ENCODE measurements at places on chromosomes 5 and 9.
A peak's percentile ranks its signal among the peaks of the same experiment; 100 is the strongest.

GRCh38 chr5:135430135-135430437 lies 17.1 kb downstream of the DCANP1 start:
- DNase-seq, result no peak
- H3K4me1 ChIP-seq, result peaks cover 9% of the 10 kb centered on the region
- H3K36me3 ChIP-seq, result no peaks in the 10 kb centered on the region
- H3K27ac ChIP-seq, result no peak overlapping the region

DNA sequence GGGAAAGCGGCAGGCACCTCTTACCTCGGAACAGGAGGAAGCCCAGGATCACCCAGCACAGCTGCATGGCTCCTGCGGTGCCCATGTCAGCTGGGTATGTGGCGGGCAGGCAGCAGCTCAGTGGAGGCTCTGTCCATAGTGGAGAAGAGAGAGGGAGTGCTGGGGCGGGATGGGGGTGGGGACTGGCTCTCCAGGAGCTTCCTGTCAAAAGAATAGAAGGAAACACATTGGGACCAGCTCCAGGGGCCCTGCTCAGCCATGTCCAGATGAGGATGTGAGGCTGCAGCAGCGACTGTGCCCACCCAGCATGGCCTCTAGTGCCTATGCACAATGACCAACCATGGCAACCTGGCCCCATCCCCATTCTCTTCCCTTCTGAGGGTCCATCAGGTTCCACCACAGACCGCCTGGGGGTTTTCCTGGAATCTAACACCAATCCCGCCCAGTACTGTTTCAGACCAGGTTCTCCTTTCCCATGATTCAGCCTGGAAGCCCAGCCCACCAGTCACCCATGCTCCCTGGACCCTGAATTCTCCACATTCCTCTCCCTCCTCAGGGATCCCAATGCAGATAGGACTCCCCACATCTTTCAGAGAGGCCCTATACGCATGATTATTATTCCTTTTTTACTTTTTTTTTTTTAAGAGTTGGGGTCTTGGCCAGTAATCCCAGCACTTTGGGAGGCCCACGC lies at the start of gene ECSCR:
ECSCR (minus strand) TSS at position 158 of the 691 bp plus-strand sequence; CDS start at position 85, 73 bp downstream.
- H3K27ac ChIP-seq, result no peak within 1 kb of the TSS
- H3K36me3 ChIP-seq, result no peaks in the 10 kb centered on the region
- DNase-seq, result no peak
- no peaks in the 10 kb centered on the region for H3K27me3 ChIP-seq
- peaks cover 17% of the 10 kb centered on the region for H3K4me1 ChIP-seq
- no peak within 1 kb of the TSS for H3K4me3 ChIP-seq

DNA sequence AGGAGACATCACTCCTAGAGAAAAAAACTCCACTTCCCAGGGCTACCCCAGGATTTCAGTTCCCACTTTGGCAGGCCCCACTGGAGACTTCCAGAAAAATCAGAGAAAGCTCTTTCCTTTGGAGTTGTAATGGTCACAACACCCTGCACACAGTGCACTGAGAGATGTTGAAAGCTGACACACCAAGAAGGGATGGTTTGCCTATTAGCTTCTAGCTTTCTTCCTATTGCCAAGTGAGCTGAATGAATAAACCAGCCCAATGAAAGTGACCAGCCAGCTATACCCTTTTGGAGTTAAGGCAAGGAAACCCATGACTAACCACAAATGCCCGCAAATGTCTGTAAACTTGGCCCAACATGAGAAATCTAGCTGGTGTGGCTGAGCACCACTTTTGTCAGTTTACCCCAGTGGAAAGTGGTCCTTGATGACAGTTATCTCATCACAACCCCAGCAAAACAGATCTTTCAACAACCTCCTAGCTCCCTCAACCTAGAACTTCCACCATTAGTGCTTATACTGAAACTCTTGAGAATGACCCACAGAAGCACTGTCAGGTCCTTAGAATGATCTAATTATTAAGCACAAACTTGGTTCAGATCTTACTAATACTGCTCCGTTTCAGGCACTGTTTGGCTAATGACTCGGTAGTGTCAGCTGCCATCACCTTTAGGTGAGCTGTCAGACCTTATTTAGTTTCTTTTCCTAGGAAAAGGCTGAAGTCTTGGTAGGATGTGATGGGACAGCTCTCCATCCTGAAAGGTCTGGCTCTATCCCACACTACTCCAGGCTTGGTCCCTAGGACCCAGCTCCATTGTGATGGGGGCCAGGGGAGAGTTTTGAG lies 11.2 kb downstream of the IRF1 start:
- no peaks in the 10 kb centered on the region for H3K36me3 ChIP-seq
- H3K27ac ChIP-seq, result no peak overlapping the region
- no peak overlapping the region for H3K4me3 ChIP-seq
- H3K27me3 ChIP-seq, result no peaks in the 10 kb centered on the region
- DNase-seq, result no peak

- H3K4me1 ChIP-seq, result peaks cover 20% of the 10 kb centered on the region
- no peak overlapping the region for H3K4me3 ChIP-seq
- H3K27me3 ChIP-seq, result no peaks in the 10 kb centered on the region
- no peaks in the 10 kb centered on the region for H3K36me3 ChIP-seq
- no peak overlapping the region for H3K27ac ChIP-seq
Observed at GRCh38 chr9:16690205-16690604, 180.3 kb downstream of the BNC2 start.

DNA sequence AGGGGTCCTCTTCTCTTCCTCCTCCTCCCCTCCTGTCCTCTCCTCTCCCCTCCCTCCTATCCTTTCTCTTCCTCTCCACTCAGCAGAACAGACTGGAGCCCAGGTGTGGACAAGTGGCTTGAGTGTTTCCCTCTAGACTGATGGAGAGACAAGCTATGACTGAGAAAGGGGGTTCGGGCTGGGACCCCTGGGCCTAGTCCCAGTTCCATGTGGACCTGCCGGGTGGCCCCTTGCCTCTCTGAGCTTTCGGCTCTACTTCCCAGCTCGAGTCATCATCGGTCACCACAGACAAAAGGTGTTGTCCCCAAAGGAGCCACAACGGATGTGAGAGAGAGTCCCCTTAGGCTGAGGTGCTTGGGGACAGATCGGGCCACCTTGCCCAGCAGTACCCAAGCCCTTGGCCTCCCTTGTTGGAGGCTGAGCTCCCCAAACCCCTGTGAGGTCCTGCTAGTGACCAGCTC lies 3.4 kb upstream of the RXRA start:
- H3K4me3 ChIP-seq, result peak overlapping the region; percentile 84
- no peaks in the 10 kb centered on the region for H3K36me3 ChIP-seq
- DNase-seq, result no peak
- no peaks in the 10 kb centered on the region for H3K27me3 ChIP-seq

DNA sequence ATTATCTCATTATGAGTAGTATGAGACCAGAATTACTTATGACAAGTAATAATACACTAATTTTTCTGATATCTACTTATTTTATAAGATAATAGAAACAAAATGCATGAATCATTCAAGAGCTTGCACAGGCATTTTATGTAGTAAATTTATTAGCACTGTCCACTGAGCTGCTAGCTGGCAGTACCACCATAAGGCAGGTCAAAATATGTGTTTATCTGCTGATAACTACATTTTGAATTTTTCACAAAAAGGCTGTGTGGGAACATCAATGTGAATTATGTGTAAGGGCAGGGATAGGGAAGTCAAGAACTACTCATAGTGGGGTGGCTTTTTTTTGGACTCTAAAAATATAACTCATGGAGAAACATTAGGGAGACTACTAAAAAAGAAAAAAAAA lies 249.6 kb downstream of the PAPPA start:
- no peaks in the 10 kb centered on the region for H3K27me3 ChIP-seq
- H3K27ac ChIP-seq, result no peak overlapping the region
- no peak for DNase-seq

- H3K4me3 ChIP-seq, result no peak overlapping the region
- H3K36me3 ChIP-seq, result no peaks in the 10 kb centered on the region
- no peak overlapping the region for H3K27ac ChIP-seq
Observed at GRCh38 chr5:153752890-153753289, 262.4 kb downstream of the GRIA1 start.

DNA sequence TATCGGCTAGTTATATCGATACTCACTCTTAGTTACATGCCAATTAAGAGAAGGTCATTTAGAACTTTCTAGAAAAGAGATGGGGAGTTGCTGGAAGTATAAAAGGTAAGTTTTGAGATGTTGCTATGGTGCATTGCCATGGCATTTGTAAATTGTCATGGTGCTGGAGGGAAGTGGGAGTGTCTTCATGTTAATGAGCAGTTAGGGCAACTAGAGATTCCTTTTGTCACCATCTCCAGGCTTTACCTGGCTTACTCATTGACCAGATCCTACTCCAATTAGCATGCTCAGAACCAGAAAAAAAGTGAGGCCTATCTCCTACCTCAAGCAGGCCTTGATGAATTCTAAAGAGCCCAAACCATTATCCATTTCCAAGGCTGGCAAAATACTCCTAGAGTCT lies 82.8 kb downstream of the PRR16 start:
- no peak overlapping the region for H3K27ac ChIP-seq
- no peaks in the 10 kb centered on the region for H3K27me3 ChIP-seq
- peaks cover 4% of the 10 kb centered on the region for H3K4me1 ChIP-seq
- H3K36me3 ChIP-seq, result no peaks in the 10 kb centered on the region
- H3K4me3 ChIP-seq, result no peak overlapping the region
- no peak for DNase-seq

- H3K4me3 ChIP-seq, result no peak overlapping the region
- H3K27me3 ChIP-seq, result no peaks in the 10 kb centered on the region
- no peaks in the 10 kb centered on the region for H3K4me1 ChIP-seq
- H3K36me3 ChIP-seq, result no peaks in the 10 kb centered on the region
Observed at GRCh38 chr9:117823576-117823975, 119.4 kb downstream of the TLR4 start.

DNA sequence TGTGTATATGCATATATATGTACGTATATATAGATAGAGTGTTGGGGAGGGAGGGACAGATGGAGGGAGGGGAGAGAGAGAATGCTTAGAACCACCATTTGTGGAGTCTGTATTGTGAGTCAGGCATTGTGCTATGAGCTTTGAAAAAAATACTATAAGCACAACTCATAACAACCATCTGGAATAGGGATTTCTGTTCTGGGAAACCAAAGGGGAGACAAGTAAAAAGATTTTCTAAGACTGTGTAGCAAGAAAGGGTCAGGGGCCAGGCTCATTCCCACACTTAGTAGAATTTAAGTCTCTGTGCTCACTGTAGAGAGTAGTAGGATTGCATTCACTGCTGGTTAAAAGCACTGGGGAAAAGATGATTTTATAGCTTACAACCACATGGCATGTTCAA lies 202.3 kb upstream of the SGCD start:
- H3K36me3 ChIP-seq, result no peaks in the 10 kb centered on the region
- H3K27ac ChIP-seq, result no peak overlapping the region
- no peak for DNase-seq
- H3K27me3 ChIP-seq, result peaks cover 12% of the 10 kb centered on the region

- no peaks in the 10 kb centered on the region for H3K27me3 ChIP-seq
- no peak for DNase-seq
- H3K4me3 ChIP-seq, result no peak overlapping the region
- H3K4me1 ChIP-seq, result no peaks in the 10 kb centered on the region
- H3K27ac ChIP-seq, result no peak overlapping the region
Observed at GRCh38 chr5:97383996-97384395, 200.9 kb upstream of the RIOK2 start.

DNA sequence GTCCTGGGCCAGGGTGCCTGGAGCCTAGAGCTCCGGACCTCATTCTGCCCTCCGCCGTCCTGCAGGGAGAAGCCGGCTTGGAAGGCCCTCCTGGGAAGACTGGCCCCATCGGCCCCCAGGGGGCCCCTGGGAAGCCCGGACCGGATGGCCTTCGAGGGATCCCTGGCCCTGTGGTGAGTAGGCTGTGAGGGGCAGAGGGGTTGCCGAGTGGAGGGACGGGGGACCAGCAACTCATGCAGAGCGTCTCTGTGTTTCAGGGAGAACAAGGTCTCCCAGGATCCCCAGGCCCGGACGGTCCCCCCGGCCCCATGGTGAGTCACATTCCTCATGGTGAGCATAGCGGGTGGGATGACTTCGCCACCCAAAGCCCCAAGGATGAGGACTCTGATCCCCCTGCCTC lies 62.0 kb upstream of the FCN2 start:
- no peak overlapping the region for H3K4me3 ChIP-seq
- H3K27ac ChIP-seq, result no peak overlapping the region
- no peaks in the 10 kb centered on the region for H3K36me3 ChIP-seq
- H3K27me3 ChIP-seq, result no peaks in the 10 kb centered on the region
- no peak for DNase-seq
- no peaks in the 10 kb centered on the region for H3K4me1 ChIP-seq

GRCh38 chr9:82180711-82181110 lies 192.1 kb downstream of the SPATA31D1 start:
- no peak for DNase-seq
- H3K4me3 ChIP-seq, result no peak overlapping the region
- H3K36me3 ChIP-seq, result no peaks in the 10 kb centered on the region
- no peaks in the 10 kb centered on the region for H3K27me3 ChIP-seq
- no peaks in the 10 kb centered on the region for H3K4me1 ChIP-seq

GRCh38 chr9:102069969-102070368 lies 331.5 kb upstream of the GRIN3A start:
- peaks cover 1% of the 10 kb centered on the region for H3K27me3 ChIP-seq
- no peak for DNase-seq
- H3K4me1 ChIP-seq, result peaks cover 6% of the 10 kb centered on the region
- H3K4me3 ChIP-seq, result no peak overlapping the region
- no peak overlapping the region for H3K27ac ChIP-seq

DNA sequence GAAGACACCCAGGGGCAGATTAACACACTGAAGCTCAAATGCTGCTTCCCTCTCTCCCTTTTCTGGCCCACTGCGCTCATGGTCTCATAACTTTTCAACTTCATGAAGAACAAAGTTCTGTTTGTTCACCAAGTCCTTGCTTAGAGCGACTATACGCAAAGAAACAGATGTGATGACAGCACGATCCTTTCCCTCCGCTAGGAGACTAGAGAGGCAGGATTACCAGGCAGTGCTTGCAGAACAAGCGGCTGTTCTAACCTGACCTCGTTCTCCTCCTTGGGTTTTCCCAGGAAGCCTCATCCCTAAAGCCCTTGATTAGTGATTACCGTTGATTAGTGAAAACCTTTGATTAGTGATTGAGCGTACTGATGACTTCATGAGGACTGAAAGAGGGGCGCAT lies 649.9 kb downstream of the IRX1 start:
- no peaks in the 10 kb centered on the region for H3K27me3 ChIP-seq
- H3K4me3 ChIP-seq, result no peak overlapping the region
- no peak overlapping the region for H3K27ac ChIP-seq
- H3K36me3 ChIP-seq, result no peaks in the 10 kb centered on the region
- peaks cover 4% of the 10 kb centered on the region for H3K4me1 ChIP-seq

DNA sequence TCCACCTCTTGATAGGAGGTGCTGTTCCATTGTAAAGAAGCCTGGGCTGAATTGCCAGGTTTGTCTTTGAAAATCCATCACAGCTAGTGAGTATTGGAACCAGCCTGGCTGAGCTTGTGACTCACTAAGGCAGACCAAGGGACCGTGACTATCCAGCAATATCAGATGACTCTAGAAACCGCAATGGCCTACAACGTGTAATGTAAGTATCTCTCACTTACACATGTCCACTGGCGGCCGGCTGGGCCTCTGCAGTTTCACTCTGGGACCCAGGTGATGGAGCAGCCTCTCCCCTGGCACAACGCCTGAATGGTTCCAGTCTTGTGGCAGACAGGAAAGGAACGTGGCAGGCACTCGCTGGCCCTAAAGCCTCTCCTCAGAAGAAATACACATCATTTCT lies 3.1 kb upstream of the HRH2 start:
- H3K36me3 ChIP-seq, result peaks cover 5% of the 10 kb centered on the region
- no peak overlapping the region for H3K27ac ChIP-seq
- H3K27me3 ChIP-seq, result peaks cover 56% of the 10 kb centered on the region
- DNase-seq, result no peak
- H3K4me1 ChIP-seq, result peaks cover 29% of the 10 kb centered on the region

- H3K27ac ChIP-seq, result no peak overlapping the region
- peaks cover 17% of the 10 kb centered on the region for H3K27me3 ChIP-seq
- no peak overlapping the region for H3K4me3 ChIP-seq
- H3K36me3 ChIP-seq, result no peaks in the 10 kb centered on the region
- no peaks in the 10 kb centered on the region for H3K4me1 ChIP-seq
- DNase-seq, result no peak
Observed at GRCh38 chr5:148922606-148923005, 96.2 kb downstream of the ADRB2 start.

- H3K27ac ChIP-seq, result no peak overlapping the region
- H3K27me3 ChIP-seq, result no peaks in the 10 kb centered on the region
Observed at GRCh38 chr5:92435781-92436180, 1052.7 kb upstream of the ARRDC3 start.

Data from neural crest cell (in vitro differentiated cells).